Endodermal cell (in vitro differentiated cells): ENCODE measurements at places on chromosomes 7 and 10. TPM values are rescaled to one million over a fixed set of nuclear protein-coding genes. Genes with fewer than 3 reads are reported as not detected.

DNA sequence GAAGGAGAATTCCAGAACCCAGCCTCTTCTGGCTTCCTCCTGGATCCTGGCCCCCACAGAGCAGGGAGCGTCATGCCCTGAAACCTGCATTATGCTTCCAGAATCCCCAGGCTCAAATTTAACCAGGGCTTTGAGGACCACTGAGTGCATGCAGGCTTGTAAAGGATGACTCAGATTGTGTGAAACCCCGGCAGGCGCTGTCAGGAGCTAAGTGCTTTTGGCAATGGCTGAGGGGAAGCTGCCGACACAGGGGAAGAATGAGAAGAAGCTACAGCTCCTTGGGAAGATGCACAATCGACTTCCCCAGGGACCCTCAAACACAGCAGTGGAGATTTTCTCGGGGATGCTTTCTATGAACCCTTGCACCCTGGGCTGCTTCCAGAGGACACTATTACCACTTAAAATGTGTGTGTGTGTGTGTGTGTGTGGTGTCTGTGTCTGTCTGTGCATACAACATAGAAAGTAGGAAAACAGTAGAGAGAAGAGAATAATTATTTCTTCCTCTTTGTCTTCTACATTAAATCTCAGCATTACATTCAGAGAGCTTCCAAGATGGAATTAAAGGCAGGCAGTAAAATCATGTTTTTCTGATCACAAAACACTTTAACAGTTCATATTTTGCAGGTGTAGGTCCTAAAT, 183.5 kb upstream of the INHBA start:
- peak; percentile 78 for DNase-seq

- no peak for DNase-seq
Measured at GRCh38 chr10:119769886-119770285, 44.0 kb downstream of the INPP5F start.

DNA sequence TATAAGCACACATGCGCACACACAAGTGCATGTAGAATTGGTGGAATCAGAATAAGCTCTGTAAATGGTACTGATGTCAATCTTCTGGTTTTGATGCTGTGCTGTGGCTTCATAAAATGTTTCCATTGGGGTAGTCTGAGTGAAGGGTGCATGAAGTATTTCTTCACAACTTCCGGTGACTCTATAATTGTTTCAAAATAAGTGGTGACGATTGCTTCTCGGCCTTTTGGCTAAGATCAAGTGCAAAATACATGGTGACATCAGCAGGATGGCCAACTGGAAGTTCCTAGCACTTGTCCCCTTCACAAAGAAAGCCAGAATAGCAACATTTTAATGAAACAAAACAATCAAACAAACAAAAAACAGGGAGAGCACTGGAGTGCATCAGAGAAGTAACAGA, 41.6 kb upstream of the CAMK2B start:
- no peak for DNase-seq

KCNIP2 gene
- 3.0 to 5.2 TPM (median 3.0 TPM) in 3 replicates for total RNA-seq

GRCh38 chr7:12683678-12684585, 3.5 kb upstream of the ARL4A start:
- DNase-seq = no peak

GRCh38 chr10:98817396-98817795, 370.7 kb upstream of the HPS1 start:
- no peak for DNase-seq

ATOH7 gene
- 0.35 and 0.36 TPM in 2 replicates for total RNA-seq

DNA sequence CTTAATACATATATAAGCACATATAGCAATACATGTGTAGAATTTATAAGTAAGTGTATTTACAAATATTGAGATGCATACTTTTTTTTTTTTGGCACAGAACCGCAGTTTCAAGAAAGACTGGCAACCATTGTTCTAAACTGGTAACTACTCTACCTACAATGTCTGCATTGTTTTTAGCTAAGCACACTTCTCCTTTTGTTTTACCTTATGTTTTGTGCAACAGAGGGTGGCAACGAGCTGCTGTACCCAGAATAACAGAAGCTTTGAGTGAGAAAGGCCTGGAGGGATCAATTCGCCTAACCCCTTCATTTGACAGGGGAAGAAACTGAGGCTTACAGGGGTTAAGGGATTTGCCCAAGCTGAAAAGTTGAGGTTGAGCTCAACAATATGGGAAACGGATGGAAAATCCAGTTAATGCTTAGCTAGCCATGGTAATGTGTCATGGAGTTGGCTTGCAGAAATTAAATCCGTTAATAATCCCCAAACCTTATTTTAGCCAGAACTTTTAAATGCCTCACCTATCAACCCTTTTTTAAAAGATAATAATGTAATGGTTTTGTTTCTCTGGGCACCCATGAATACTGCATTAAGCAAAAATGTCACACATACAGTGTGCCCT, 25.5 kb downstream of the FZD1 start:
- DNase-seq = no peak

DNA sequence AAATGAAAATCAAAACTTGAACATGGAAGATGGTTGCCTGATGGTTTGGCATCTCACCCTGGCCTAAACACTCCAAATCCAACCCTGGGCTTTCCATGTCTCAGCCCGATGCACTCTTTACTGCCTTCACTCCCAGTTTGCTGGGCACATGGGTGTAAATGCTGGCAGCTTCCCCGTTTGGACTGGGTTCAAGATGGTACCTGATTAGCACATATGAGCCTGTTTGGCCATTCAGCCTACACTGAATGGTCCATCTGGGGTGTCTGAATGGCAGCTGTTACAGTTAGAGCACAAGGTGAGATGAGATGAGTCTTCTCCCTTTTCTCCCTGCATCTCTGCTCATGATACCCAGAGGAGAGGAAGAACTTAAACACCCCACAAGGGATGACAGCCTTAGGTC, 37.1 kb downstream of the ATXN7L1 start:
- no peak for DNase-seq

TBC1D12 gene
- total RNA-seq = 7.4 to 11.4 TPM (median 9.3 TPM) in 3 replicates

DNA sequence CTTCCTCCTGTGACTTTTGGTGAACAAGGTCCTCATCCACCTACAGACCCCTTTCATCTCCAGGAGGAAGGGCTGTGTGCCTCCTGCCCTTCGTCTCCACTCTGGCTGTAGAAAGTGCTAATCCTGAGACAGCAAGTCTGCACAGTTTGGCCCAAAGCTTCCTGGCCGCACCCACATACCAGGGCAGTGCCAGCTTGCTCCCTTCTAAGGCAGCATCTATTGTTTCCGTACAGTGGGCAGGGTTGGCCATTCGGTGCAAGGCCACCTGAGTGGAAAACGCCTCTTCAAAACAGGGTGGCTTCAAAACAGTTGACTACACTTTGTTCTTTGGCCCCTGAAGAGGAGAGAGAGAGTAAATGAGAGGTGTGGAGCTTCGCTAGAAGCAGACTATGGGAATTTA, 134.1 kb upstream of the KLF14 start:
- no peak for DNase-seq

GRCh38 chr10:15783941-15784636, 64.4 kb upstream of the ITGA8 start:
- DNase-seq = no peak

DNA sequence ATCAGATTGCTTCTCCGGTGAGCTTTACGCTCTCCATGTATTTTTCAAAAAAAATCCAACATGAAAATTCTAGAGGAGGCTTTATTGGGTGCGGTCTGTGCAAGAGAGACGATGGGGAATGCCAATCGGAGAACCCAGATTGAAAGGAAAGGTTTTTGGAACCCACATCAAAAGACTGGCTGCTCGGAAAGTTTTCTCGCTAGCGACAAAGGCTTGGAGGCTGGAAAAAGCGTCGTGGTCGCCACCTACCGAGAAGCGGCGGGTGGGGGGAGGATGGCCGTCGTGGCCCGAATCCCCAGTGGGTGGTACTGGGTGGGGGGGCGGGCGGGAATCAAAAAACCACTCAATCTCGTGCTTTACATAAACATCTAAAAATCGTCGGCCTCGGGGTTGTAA, 1.1 kb upstream of the GTF2I start:
- DNase-seq = peak; percentile 78

DNA sequence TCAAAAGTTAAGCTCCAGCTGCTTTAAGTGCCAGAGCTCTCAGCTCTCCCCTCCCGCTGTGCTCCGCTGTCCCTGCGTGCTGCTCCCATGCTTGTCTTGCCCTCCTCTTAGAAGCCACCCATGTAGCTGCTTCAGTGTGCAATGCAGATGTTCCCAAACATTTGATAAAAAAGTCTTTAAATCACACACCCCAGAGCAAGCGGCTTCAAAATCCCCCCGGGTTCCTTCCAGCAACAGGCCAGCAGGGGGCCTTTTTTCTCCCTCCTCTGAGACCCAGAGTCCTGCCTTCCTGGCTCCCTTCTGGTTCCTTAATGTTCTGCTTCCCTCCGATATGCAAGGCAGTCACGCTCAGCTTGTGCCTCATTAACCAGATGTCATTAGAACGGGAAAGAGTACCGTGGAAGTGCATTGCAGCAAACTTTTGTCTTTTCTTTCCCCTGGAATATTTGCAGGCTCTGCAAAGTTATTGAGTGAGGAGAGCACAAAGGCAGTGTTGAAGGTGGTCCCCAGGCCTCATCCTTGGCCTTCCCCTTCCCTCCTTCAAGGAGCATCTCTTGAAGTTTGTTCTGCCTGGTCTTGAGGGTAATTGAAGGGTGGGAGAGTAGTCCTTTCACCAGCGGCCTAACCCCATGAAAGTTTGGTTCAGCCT, 25.5 kb downstream of the LDB3 start:
- peak; percentile 85 for DNase-seq

GCK gene
- 0.29 to 0.72 TPM (median 0.63 TPM) in 3 replicates for total RNA-seq

- no peak for DNase-seq
Measured at GRCh38 chr7:79287981-79288380, 165.5 kb downstream of the MAGI2 start.

PTEN gene
- total RNA-seq = 41.7 to 68.5 TPM (median 50.6 TPM) in 3 replicates

GRCh38 chr7:132551439-132551838, 24.8 kb downstream of the PLXNA4 start:
- DNase-seq = no peak

CFTR gene
- 0.47 to 3.5 TPM (median 0.93 TPM) in 3 replicates for total RNA-seq

LEP gene
- not detected in 2 replicates for total RNA-seq

ZNF92 gene
- total RNA-seq = 24.6 and 26.4 TPM in 2 replicates

DNA sequence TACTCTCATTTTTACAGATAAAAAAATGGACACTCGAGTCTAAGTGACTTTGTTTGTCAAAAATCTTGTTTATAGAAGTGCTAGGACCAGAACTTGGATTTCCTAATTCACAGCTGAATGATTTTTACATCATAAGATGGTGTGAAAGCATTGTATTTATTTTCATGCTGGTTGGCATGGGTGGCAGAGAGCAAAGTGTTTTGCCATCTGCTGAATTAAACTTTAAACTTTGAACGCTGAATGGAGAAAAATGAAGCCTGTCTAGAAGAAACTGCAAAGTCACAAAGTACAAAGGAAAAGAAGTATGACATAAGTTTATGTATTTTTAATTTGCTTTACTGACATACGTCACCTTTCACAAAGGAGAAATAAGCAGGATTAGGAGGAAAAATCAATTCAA, 142.0 kb downstream of the NRBF2 start:
- DNase-seq = no peak

ADRA2A gene
- 0.13 and 0.27 TPM in 2 replicates for total RNA-seq

DNA sequence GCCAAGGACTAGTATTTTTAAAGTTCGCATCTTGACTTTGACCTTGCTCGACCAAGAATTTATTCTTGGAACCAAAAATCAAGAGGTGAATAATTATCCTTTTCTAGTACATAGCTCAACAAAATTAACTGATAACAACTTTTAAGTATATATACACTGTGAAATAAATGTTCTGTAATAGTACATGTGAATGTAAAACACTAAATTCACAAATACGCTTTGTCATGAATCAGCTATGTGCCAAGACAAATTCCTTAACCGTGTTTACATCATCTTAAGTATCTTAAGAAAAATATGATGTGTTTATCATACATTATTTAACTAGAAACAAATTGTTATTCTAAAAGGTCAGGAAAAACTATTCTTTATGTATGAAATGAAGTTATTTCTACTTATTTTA, 83.3 kb downstream of the CUL2 start:
- no peak for DNase-seq

TECPR1 gene
- total RNA-seq = 20.8 to 27.2 TPM (median 24.2 TPM) in 3 replicates

EBLN1 gene
- total RNA-seq = not detected in 3 replicates

DNA sequence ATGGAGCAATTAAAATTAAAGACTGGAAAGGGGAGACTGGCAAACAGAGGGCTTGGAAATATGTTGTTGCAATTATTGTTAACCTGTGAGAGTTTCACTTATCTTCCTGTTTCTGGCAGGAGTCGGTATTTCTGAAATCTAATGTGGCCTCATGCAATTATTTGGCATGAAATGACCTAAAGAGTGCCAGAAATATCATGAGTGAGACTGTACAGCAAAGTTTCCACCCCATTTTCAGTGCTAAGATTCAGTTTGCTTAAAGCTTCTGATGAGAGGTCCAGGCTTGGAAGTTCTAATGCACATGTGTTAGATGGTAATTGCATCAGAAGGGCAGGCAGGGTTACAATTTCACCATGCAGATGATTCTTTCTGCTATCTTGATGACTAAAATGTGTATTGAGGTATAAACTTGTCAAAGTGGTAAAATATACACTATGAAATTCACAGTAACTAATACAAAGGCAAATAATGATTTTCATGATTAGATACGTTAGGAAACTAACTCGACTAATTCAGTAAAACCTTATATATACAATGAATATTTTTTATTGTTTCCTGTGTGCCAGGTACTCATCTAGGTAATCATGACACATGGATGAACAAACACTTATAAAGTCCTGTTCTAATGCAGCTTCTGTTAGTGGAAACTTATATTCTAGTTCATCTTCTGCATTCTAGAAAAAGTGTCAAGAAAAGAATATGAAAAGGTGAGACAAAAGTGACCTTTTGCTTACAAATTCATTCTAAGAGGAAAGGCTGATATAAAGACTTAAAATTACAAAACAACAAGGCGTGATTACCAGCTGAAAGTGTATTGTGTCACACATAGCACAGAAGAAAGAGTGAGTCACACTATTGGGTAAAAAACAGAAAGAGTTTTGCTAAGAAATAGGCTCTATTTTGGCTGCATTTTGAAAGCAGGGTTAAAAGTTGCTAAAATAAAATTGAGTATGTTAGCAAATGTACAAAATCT, 533.4 kb upstream of the SEMA3D start:
- DNase-seq = no peak

DKK1 gene
- 28.9 and 32.2 TPM in 2 replicates for total RNA-seq

DNA sequence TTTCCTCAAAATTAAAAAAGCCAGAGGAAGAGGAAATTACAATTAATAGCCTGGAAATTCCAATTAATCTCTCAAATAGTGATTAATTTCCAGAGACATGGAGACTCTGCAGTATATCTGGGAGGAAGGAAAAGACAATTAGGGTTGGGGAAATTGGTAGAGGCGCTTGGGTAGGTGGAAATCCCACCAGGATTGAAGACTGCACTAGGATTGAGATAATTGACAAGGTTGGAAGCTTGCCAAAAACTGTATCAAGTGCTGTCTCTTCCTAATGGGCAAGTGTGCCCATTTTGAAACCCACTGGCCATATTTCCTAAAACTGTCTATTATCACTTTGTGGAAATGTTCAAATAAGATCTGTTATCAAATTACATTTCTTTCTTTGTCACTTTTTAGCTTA, 21.6 kb downstream of the CHN2 start:
- no peak for DNase-seq

NXPH1 gene
- total RNA-seq = not detected in 3 replicates

- no peak for DNase-seq
Measured at GRCh38 chr7:79622781-79623180, 169.3 kb upstream of the MAGI2 start.

NSUN5 gene
- 29.1 to 44.2 TPM (median 40.3 TPM) in 3 replicates for total RNA-seq
